A172 (cell line): ENCODE measurements at places on chromosomes 16 and 17. TPM values are rescaled to one million over a fixed set of nuclear protein-coding genes. Genes with fewer than 3 reads are reported as not detected.

GRCh38 chr16:4240624-4241023 is 1.3 kb downstream of the SRL start:
- DNase-seq, result no peak

- no peak for DNase-seq
These were observed 13.2 kb upstream of the SPN start for GRCh38 chr16:29649588-29650494.

DNA sequence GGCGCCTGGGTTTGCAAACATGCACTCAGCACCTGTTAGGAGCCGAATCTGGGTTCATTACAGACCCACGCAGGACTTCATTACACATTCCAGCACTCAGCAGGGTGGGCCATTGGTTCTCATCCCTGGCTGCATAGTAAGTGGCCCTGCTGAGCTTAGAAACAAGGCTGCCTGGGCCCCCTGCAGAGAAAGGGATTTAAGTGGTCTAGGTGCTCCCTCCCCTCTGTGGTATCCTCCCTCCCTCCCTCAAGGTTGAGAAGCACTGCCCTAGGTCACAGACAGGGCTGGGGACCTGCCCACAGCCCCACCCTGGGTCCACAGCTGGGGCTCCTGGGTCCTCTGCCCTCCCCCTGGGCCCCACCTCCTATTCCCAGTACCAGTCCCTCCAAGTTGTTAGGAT is 28.3 kb downstream of the WNT3 start:
- DNase-seq, result no peak

DNA sequence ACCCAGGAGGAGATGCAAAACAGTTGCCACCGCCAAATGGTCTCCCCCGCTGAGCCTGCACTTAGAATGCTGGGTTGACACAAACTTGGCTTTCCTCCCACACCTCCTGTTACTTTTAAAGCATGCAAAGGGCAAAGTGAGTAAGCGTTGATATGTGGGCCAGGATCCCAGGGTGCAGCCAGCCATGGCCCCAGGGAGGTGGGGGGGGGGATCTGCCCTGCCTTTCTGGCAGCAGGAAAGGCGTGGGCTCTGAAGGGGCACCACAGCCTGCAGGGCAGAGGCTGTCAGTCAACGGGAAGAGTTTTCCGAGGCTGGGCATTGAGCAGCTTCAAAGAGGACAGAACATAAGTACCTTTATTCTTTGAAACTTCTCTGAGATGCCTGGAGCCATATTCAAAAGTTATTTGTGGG is 142.3 kb downstream of the ABCC12 start:
- DNase-seq, result peak; percentile 81

GRCh38 chr17:13475574-13476223 is 126.0 kb downstream of the HS3ST3A1 start:
- DNase-seq, result no peak

GRCh38 chr16:70715055-70715858 is 29.4 kb upstream of the MTSS2 start:
- DNase-seq, result peak; percentile 99

GRCh38 chr16:57761301-57761700 is 25.7 kb downstream of the KATNB1 start:
- DNase-seq, result no peak

GRCh38 chr16:68739964-68740627 is 3.0 kb downstream of the CDH1 start:
- DNase-seq, result no peak

DNA sequence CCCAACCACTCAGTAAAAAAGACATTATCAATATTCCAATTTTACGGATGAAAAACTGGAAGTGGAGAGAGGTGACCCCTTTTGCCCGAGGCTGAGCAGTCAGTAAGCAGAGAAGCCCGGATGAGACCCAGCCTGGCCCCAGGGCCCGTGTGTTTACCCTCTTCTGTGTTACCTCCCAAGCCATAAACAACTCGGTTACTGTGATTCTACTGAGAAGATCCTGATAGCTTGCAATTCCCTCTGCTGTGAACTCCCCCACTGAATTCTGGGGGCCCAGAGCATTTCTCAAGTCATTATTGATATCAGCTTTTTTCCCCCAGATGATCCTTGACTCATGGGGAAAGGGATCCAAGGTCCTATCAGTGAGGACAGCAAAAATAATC is 482.6 kb upstream of the ERCC4 start:
- DNase-seq, result no peak

DNA sequence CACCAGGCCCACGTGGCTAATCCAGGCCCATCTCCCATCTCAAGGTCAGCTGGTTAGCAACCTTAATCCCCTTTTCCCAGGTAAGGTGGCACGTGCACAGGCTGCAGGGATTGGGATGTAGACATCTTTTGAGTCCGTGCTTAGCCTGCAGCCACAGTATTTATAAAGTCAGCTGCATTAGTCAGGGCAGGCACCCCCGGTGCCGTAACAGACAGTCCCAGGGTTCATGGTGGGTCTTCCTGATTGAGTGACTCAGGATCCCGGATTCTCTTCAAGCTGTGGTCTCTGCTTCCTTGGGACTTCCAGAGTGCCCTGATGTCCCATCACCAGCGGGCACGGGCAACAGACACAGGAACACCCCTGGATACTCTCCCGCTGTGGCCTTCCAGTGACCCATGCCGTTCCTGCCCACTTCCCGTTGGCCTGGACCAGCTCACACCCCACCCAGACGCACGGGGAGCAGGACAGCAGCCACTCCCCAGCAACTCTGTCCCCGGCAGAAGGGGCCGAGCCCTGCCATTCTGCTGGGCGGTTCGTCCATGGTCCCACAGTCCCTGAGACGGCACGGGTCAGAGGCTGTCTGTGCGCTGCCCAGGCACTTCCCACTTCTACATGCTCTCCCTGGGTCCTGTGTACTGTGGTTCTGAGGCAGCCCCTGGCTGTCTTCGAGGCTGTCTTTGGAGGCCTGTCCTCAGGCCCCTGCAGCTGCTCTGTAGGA is 248.6 kb upstream of the GSE1 start:
- DNase-seq, result no peak

GRCh38 chr16:72937916-72938794 is 109.8 kb downstream of the ZFHX3 start:
- DNase-seq, result no peak

- DNase-seq, result peak; percentile 61
These were observed 13.1 kb downstream of the LYRM9 start for GRCh38 chr17:27879987-27880608.

GRCh38 chr16:66274335-66275110 is 92.0 kb upstream of the CDH5 start:
- peak; percentile 40 for DNase-seq

DNA sequence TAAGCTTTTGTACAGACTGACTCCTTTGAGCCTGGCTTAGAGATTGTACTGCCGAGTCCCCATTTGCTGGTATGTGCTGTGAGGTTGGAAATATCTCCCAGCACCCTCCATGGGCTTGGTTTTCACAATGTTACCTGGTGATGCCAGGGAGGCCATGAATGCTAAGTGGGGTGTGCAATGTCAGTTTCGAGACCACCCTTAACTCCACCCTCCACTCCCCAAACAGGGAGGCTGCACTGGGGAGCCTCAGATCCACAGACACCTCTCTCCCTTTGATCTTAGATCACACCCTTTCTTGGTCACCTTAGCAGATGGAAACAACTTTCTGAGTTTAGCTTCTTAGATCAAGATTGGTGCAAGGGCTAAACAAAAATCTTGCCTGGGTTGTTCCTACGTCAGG is 28.6 kb upstream of the PIK3R6 start:
- DNase-seq, result no peak

DNA sequence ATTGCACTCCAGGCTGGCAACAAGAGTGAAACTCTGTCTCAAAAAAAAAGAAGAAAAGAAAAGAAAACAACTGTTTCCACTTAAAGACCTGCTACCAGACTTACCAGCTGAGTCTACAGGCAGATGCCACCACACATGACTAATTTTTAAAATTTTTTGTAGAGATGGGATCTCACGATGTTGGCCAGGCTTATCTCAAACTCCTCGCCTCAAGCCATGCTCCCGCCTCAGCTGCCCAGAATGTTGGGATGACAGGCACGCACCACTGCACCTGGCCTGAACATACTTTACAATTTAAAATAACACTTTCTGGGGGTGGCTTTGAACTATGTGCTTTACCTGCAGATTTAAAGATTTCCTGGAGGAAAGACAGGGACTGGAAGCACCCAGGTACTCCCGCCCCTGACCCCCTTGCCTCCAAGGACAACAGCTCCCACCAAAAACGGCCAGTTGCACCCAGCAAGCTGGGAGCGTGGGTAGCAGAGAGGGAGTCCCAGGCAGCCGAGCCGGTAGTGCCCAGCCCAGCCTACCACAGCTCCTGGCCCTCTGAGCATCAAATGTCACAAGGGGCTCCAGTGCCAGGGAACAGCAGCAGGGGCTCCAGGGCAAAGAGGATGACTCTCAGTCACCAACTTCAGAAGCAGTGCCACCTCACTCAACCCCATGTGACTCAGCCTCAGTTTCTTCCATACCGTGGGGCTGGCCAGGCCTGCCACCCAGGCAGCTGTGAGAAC is 262.9 kb downstream of the PARN start:
- no peak for DNase-seq

- DNase-seq, result no peak
These were observed 238.1 kb downstream of the MAF start for GRCh38 chr16:79362300-79362970.

- DNase-seq, result no peak
These were observed 466 bp upstream of the HSF4 start for GRCh38 chr16:67163999-67164558.

DNA sequence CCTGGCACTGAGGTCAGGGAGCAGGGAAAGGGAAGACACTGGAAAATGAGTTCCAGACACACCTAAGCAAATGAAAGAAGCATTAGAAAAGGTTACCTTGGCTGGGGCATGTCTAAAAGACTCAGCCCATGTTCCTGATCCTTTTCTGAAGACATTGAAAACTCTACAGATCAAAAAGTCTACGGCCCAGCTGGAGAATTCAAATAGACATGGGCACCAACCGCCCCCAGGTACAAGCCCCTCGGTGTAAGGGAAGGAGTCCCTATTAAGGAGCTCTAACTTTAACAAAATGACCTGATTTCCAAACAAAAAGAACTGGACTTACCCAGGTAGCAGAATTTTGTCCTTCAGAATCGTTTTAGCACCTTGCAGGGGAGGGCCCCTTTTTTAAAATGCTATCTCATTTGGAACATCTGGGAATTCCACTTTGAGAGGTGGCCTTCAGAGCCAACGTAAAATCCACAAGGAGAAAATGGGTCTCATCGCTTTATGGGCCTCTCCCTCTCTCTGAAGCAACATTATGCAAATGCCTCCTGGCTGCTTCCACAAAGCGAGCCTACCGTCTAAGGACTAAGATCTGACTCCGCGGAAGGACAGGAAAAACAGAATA is 43.6 kb upstream of the RBFOX3 start:
- DNase-seq, result no peak

DNA sequence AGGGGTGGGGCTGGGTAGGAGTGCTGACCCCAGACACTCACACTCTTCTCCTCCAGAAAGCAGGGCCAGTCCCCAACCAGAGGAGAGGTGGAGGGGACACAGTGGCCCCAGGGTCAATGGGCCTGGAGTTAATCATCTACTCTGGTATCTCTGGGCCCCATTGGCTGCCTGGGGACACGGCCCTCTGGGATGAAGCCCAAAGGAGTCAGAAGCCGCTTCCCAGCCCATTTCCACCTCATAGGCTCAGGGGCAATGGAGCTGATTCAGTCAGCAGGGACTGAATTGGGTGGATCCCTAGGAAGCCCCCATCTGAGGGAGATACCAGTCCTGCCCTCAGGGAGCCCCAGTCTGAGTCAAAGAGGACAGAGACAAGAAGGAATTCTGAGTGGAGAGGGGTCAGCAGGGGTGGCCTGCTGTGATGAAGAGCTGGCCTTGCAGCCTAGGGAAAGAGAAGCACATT is 2.9 kb upstream of the NAGS start:
- no peak for DNase-seq

GRCh38 chr17:64437944-64438525 is 10.9 kb upstream of the MILR1 start:
- DNase-seq, result no peak

- no peak for DNase-seq
These were observed 1.1 kb downstream of the C1QTNF1 start for GRCh38 chr17:79024901-79025737.

DNA sequence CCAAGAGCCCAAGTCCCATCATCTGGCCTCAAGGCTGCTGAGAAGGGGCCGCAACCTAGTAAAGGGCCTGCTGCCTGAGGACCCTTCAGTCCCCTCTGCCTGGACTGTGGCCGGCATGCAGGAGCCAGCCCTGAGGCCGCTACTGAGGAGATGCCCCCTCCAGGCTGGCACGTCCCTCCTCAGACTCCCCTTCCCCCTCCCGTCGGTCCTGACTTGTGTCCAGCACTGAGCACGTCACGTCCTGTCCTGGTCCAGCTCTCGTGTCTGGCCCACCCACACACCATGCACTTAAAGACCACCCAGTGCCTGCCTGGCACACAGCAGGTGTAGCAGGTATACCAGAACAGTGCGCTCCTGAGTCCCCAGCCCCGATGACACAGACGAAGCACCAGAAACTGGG is 9.6 kb downstream of the MTHFSD start:
- DNase-seq, result no peak

GRCh38 chr16:14444979-14445810 is 184.9 kb downstream of the PARN start:
- no peak for DNase-seq

GRCh38 chr16:50671644-50672260 is 9.4 kb downstream of the SNX20 start:
- peak; percentile 41 for DNase-seq

DNA sequence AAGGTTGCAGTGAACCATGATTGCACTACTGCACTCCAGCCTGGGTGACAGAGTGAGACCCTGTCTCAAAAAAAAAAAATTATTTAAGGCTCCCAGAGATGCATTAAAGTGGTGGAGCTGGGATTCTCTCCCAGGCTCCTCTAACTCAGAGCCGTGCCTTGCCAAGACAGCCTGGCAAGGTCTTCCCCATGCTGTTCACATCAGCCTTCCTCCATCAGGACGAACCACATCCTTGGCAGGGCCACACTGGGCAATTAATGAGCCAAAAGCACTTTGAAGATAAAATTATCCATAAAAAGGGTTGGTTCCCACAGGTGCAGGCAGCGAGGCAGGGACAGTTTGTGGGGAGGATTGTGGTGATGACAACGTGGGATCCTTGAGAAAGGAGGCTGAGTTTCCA is 19.8 kb upstream of the BBS2 start:
- DNase-seq, result no peak

- DNase-seq, result no peak
These were observed 33.9 kb upstream of the MLKL start for GRCh38 chr16:74734361-74735161.

GRCh38 chr17:56929362-56929969 is 15.6 kb upstream of the TRIM25 start:
- no peak for DNase-seq

GRCh38 chr16:47613251-47613650 is 152.1 kb downstream of the PHKB start:
- no peak for DNase-seq

- no peak for DNase-seq
These were observed 15.6 kb downstream of the ZNF469 start for GRCh38 chr16:88398170-88398873.

COX6A2 gene
- total RNA-seq, result not detected in 2 replicates

LRRC37B gene
- 17.7 and 24.1 TPM in 2 replicates for total RNA-seq

HLF gene
- 0.12 TPM in 1 of 2 replicates, not detected in the other for total RNA-seq

IQCK gene
- 8.4 and 11.7 TPM in 2 replicates for total RNA-seq

P2RX1 gene
- 0.67 and 1.2 TPM in 2 replicates for total RNA-seq

OR1F1 gene
- not detected in 2 replicates for total RNA-seq

CCDC200 gene
- total RNA-seq, result not detected in 2 replicates

VAT1L gene
- total RNA-seq, result not detected in 2 replicates

PRKCB gene
- not detected in 2 replicates for total RNA-seq

KRTAP9-8 gene
- not detected in 2 replicates for total RNA-seq

GDPD3 gene
- total RNA-seq, result 1.8 and 2.8 TPM in 2 replicates

SULT1A2 gene
- total RNA-seq, result 0.17 and 0.21 TPM in 2 replicates

SHCBP1 gene
- total RNA-seq, result 66.0 and 68.8 TPM in 2 replicates

KARS1 gene
- total RNA-seq, result 245 and 250 TPM in 2 replicates

TMEM204 gene
- total RNA-seq, result 0.17 TPM in 1 of 2 replicates, not detected in the other

SMIM36 gene
- total RNA-seq, result not detected in 2 replicates

KRTAP4-5 gene
- not detected in 2 replicates for total RNA-seq
